ENCODE measurements at places on chromosomes 13 and 19. TPM values are rescaled to one million over a fixed set of nuclear protein-coding genes. Genes with fewer than 3 reads are reported as not detected.

ZNF792 gene
- 1.4 TPM for polyA plus RNA-seq

PSG6 gene
- not detected for polyA plus RNA-seq

GRCh38 chr19:2213799-2214198, 22.3 kb downstream of the PLEKHJ1 start:
- peaks cover 27% of the 10 kb centered on the region for H3K4me1 ChIP-seq
- H3K27me3 ChIP-seq = no peaks in the 10 kb centered on the region
- H3K27ac ChIP-seq = peak overlapping the region; percentile 76
- H3K4me3 ChIP-seq = no peak overlapping the region

GRCh38 chr19:33193865-33194362, at the start of gene LRP3:
Gene LRP3, plus strand, starts transcription at chr19:33194330. Its CDS starts 456 bp downstream, at chr19:33194786.
- peak within 1 kb of the TSS; percentile 86 for H3K4me3 ChIP-seq
- peak; percentile 52 for DNase-seq
- peaks cover 13% of the 10 kb centered on the region for H3K4me1 ChIP-seq
- peaks cover 20% of the 10 kb centered on the region for H3K36me3 ChIP-seq

DNA sequence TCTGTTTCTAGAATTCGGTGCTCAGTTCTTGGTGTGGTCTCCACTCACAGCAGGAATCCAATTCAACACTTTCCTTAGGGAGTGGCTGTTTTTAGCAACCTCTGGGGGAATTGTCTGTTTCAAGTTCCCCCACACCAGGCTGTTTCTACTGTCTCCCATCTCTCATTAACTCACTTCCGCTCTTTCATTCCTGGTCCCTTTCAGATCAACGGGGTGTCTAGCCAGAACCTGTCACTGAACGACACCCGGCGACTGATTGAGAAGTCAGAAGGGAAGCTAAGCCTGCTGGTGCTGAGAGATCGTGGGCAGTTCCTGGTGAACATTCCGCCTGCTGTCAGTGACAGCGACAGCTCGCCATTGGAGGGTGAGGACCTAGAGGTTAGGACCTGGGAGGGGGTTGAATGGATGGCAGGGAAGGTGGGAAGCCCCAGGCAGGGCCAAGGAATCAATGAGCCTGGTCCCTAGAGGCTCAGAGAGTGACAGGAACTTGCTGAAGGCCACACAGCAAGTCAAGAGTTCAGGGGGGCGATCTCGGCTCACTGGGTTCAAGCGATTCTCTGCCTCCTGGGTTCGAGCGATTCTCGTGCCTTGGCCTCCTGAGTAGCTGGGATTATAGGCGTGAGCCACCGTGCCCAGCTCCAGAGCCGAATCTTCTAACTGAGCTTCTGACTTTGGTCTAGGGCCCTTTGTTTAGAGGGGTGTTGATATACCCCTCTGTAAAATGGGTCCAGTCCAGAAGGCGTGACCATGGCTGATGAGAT, 25.5 kb downstream of the TJP3 start:
- H3K4me1 ChIP-seq = peaks cover 2% of the 10 kb centered on the region
- no peak overlapping the region for H3K27ac ChIP-seq
- H3K4me3 ChIP-seq = no peak overlapping the region
- peaks cover 4% of the 10 kb centered on the region for H3K36me3 ChIP-seq

GRCh38 chr13:57635541-57636085, 4.1 kb downstream of the PCDH17 start:
- DNase-seq = no peak
- no peaks in the 10 kb centered on the region for H3K36me3 ChIP-seq
- peaks cover 38% of the 10 kb centered on the region for H3K4me1 ChIP-seq
- peak overlapping the region; percentile 5 for H3K4me3 ChIP-seq

DNA sequence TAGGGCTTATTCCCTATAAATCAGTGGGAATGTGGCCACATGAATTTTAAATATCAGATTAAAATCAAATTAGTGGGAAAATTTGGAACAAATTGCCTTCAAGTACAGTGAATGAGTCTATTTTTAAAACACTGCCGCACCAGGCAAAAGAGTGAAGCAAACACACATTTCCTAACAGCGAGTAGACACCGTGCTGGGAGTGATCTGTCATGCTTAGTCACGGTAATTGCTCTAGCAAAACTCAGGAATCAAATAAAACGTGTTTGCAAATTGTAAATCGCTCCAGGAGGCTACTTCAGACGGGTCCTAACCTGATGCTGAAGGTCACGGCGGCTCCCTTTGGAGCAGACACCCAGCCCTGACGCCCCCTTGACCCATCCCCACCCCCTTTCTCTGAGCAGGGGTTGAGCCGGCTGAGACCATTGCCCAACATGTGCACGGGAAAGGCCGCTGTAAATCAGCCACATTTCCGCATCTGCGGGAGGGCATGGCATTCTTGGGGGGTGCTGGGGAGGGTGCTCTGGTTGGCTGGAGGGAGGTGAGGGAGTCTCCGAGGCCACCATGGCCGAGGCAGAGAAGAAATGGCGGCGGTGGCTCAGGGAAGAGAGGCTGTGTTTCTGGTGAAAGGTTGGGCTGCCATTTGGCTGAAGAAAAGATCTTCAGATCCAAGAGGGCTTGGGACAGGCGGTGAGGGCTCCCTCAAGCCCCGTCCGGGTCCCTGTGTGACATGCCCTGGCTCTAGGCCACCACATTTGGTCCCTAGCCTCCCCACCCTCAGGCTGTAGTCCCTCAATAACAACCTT, 8.9 kb downstream of the CEBPA start:
- DNase-seq = peak; percentile 84

GRCh38 chr19:10114651-10115391, 3.3 kb downstream of the P2RY11 start:
- peaks cover 60% of the 10 kb centered on the region for H3K36me3 ChIP-seq
- DNase-seq = no peak
- H3K27ac ChIP-seq = no peak overlapping the region
- no peaks in the 10 kb centered on the region for H3K27me3 ChIP-seq
- peaks cover 30% of the 10 kb centered on the region for H3K4me1 ChIP-seq
- H3K4me3 ChIP-seq = no peak overlapping the region

- DNase-seq = peak; percentile 87
- H3K36me3 ChIP-seq = peaks cover 94% of the 10 kb centered on the region
- H3K27me3 ChIP-seq = no peaks in the 10 kb centered on the region
- H3K4me3 ChIP-seq = no peak overlapping the region
Observed at GRCh38 chr19:15264061-15264932, 32.0 kb upstream of the EPHX3 start.

CRTC1 gene
- polyA plus RNA-seq = 8.4 TPM

DNA sequence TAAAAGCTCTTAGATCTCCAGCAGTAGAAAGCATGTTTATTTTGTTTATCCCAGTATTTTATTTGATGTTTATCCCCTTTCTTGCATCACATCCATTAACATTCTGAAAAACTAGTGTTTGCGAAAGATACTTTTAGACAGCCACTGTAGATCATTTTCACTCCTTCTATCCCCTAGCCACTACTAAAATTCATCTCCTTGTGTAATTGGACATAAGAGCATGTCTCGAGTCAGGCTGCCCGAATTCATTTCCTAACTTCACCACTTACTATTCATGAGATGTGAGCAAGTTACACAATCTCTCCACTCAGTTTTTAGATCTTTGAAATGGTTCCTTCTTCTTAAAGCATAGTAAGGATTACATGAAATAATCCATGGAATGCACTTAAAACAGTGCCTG, 514.0 kb downstream of the KLF5 start:
- H3K27me3 ChIP-seq = no peaks in the 10 kb centered on the region
- no peak for DNase-seq
- H3K36me3 ChIP-seq = no peaks in the 10 kb centered on the region
- H3K4me1 ChIP-seq = no peaks in the 10 kb centered on the region
- no peak overlapping the region for H3K27ac ChIP-seq

LILRA1 gene
- 0.25 TPM for polyA plus RNA-seq

- no peak overlapping the region for H3K27ac ChIP-seq
- H3K36me3 ChIP-seq = no peaks in the 10 kb centered on the region
- H3K27me3 ChIP-seq = no peaks in the 10 kb centered on the region
- no peak overlapping the region for H3K4me3 ChIP-seq
- H3K4me1 ChIP-seq = no peaks in the 10 kb centered on the region
Observed at GRCh38 chr13:76314495-76314894, 571.7 kb downstream of the KCTD12 start.

HTR2A gene
- 0.44 TPM for polyA plus RNA-seq

- no peak overlapping the region for H3K27ac ChIP-seq
- no peak overlapping the region for H3K4me3 ChIP-seq
- H3K27me3 ChIP-seq = no peaks in the 10 kb centered on the region
Observed at GRCh38 chr19:44765033-44765948, 12.4 kb upstream of the CBLC start.

DNA sequence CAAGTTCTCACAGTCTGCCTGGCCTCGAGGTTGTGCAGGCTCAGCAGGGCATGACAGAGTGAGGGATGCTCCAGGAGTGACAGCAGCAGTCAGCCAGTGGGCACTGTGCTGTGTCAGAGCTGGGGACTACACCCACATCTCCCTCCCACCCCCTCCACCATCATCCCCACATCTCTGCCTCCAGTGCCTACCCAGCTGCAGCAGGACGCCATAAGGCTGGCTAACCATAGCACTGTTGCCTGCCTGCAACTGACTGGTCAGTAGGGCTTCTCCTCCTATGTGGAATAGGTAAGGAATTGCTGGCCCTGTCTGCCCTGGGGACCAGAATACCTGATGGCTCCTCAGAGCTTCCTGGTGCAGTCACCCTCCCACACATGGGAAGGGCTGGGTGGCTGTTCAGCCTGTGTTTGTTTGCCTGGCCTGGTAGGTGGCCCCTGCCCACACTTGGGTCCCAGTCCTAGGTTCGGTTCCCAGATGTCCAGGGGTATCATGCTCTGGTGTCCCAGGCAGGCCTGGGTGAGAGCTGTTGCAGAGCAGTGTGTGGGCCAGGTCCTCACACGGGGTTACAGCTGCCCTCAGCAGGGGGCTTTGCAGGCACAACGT, 15.7 kb downstream of the GPI start:
- H3K36me3 ChIP-seq = peaks cover 97% of the 10 kb centered on the region
- H3K4me1 ChIP-seq = no peaks in the 10 kb centered on the region
- H3K27me3 ChIP-seq = no peaks in the 10 kb centered on the region
- H3K4me3 ChIP-seq = no peak overlapping the region

DNA sequence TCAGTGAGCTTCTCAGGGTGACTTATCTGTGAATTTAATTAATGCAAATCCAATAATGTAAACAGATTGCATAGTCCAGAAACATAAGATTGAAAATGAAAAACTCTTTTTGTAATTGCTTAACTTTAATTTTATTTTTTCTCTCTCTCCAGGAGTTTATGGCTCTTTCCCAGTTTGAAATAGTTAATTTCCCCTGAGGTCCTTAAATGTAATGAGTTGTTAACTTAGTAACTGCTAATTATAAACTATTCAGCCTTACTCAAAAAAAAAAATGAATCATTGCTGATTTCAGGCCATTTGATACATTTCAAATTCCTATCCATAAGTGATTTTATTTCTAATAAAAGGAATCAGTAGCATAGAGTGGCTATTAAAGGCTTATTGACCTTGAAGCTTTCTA, 84.1 kb upstream of the TRPC4 start:
- H3K36me3 ChIP-seq = no peaks in the 10 kb centered on the region
- H3K4me1 ChIP-seq = no peaks in the 10 kb centered on the region

DNA sequence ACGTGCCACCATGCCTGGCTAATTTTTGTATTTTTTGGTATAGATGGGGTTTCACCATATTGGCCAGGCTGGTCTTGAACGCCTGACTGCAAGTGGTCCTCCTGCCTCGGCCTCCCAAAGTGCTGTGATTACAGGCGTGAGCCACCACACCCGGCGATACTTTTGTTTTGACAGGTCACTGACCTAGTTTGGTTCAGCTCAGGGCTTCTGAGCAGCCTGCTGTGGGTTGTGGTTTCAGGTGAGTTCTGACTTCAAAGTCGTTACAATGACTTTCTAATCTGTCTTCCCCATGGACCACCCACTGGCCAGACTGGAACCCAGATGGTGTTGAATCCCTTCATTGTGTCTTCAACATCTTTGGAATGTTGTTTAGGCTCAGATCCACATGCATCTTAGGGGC, 73.8 kb downstream of the TRPM4 start:
- H3K4me3 ChIP-seq = no peak overlapping the region
- H3K27ac ChIP-seq = no peak overlapping the region
- no peaks in the 10 kb centered on the region for H3K27me3 ChIP-seq

DNA sequence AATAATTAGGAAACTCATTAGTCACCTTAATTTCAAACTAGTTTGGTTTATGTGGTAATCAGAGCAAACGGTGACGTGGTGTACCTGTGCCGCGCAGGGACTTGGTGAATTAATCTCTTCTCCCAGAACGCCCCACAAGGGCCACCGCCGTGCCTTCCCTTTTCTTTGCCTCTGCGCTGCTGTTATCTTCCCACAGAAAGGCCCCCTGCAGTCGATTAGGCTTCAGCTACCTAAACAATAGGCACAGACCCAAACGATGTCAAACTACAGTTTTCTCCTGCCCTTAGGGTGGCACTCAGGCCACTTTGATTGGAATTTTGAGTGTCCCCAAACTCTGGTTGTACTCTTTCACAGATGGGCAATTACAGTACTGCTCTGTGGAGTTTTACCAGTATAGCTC, 115.5 kb downstream of the GGACT start:
- H3K27me3 ChIP-seq = no peaks in the 10 kb centered on the region
- H3K4me3 ChIP-seq = no peak overlapping the region
- no peak for DNase-seq
- no peak overlapping the region for H3K27ac ChIP-seq
- H3K36me3 ChIP-seq = peaks cover 5% of the 10 kb centered on the region
- H3K4me1 ChIP-seq = no peaks in the 10 kb centered on the region

DNA sequence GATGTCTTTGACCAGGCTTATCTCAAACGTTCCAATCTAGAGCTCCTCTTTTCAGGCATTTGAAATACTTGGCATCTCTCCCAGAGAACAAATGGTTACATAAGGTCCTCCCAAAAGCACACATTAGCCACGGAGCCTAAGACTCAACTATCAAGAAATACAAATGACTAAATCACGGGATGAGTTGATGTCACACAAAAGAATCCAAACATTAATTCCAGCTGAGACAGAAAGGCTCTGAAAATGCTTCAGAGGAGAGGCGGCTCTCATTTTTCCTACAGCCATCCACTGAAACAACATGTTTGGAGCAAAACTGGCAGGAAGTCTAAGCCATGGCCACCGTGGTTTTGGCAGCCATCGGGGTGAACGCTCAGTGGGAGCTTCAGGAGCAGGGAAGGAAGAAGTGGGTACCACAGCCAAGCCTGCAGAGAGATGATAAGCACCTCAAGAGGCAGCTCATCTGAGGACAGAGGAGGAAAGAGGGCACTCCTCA, 122.5 kb downstream of the STK24 start:
- H3K4me1 ChIP-seq = peaks cover 55% of the 10 kb centered on the region
- DNase-seq = peak; percentile 67
- peaks cover 46% of the 10 kb centered on the region for H3K36me3 ChIP-seq
- H3K4me3 ChIP-seq = no peak overlapping the region
- H3K27me3 ChIP-seq = no peaks in the 10 kb centered on the region
- peak overlapping the region; percentile 63 for H3K27ac ChIP-seq
